ENCODE measurements at places on chromosomes 2 and 18.

DNA sequence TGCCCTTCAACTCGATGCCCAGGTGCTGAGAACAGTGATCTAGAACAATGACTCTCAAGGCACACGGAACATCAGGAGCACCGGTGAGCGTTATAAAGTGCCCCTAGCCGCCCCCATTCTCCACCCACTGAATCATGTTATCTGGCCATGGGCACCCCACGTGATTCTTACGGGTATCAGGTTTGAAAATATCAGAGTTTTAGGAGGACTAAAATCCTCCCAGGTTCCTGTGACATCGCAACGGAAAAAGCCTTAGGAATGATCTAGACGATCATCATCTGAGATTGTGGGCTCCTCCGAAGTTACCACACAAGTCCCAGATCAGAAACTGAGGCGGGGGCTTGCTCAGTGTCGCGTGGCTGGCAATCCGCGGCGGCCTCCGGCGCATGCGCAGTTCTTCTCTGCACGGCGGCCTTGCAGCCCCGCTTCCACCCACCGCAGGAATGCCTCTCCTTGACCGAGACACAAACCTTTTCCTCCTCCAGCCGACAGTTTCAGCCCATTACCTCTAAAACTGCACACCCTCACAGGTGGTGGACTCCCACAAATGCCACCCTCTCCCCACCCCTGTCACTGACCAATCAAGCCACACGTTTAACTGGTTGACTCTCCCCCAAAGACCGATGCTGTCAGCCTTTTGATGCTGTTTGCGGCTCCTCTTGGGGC, 5.8 kb upstream of the MRPL33 start:
- peak; percentile 16 for DNase-seq

- no peak for DNase-seq
These were observed 259.8 kb upstream of the HDAC4 start for GRCh38 chr2:239660390-239661230.

DNA sequence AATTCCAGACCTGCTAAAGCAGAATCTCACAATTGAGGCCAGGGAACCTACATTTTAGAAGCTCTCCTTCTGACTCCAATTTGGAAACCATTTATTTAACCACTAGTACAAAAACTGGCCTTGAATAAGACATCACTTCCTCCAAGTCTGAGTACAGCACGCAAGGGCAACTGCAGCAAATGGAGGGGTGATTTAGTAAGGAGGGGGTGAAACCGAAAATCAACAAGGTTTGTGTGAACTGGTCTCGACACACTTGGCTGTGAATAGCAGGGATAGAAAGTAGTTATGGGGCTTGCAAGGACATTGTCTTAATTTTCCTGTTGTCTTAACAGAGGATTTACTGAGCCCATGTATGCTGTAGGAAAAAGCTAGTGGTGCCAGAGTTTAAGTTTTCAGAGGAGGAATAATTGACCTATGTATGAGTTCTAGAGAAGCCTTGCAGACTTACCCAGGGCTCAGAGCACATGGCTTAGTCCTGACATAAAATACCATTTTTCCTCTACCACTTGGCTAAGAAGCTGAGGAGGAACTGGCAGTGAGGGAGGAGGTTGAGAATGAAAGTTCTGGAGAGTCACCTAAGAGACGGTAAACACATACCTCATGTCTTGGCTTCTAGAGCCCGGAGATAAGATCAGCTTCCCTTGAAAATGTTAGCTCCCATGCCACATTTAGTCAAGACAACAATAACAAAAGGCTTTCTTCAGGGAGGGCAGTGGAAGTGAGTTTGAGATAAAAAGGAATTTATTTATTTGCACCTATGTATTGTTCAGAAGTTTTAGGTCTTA, 114.8 kb downstream of the SMAD2 start:
- no peak for DNase-seq

DNA sequence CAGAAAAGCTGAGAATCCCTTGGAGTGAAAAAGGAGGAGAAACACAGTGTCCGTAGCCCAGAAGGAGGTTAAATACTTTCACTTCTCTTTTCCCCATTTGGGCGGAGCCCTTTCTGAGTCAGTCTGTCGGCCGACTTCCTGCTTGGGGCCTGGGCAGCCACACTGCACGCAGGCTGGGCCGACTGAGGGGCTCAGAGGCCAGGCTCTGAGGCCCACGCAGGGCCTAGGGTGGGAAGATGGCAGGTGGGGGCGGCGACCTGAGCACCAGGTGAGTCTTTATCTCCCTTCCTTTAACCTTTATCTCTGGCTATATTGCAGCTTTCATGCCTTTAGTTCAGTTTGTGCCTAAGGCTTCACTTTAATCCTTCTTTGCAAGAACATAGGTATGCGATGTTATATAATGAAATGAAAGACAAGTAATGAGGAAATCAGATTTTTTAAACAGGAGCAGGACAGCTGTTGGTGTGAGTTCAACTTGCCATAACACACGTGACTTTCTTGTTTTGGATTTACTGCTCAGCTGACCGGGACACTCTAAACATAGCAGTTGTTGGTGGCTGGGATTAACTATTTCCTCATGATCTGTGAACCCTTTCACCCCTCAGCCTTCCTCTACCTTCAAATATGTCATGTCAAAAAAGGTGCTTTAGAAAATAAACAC, at the start of gene SP100:
Gene SP100, plus strand, starts transcription at position 141 of the 661 bp plus-strand sequence. Its CDS starts 96 bp downstream, at position 237.
- DNase-seq = no peak

DNA sequence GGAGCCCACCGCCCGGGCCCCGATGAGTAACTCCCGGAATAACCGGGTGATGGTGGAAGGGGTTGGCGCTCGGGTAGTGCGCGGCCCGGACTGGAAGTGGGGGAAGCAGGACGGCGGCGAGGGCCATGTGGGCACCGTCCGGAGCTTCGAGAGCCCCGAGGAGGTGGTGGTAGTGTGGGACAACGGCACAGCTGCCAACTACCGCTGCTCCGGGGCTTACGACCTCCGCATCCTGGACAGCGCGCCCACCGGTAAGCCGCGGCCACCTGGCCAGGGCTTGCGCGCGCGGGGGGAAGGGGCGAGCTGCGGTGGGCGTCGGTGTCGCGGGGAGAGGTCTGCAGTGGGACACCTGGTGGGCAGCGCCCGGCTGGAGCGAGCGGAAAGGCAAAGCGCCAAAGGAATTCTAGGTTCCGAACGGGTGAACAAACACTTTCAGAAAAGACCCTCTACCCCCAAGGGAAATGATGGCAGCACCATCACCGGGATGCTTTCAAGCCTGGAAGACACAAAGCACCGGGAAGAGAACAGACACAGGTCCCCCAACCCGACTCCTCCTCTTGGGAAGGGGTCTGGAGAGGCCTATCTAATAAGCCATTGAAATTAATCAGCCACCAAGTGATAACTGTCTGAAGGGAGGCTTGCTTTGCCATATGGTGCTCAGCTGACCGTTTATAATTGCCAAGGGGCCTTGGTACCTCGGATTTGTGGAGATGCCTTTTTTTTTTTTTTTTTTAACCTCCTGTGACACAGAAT, 1.1 kb downstream of the MIB1 start:
- no peak for DNase-seq

DNA sequence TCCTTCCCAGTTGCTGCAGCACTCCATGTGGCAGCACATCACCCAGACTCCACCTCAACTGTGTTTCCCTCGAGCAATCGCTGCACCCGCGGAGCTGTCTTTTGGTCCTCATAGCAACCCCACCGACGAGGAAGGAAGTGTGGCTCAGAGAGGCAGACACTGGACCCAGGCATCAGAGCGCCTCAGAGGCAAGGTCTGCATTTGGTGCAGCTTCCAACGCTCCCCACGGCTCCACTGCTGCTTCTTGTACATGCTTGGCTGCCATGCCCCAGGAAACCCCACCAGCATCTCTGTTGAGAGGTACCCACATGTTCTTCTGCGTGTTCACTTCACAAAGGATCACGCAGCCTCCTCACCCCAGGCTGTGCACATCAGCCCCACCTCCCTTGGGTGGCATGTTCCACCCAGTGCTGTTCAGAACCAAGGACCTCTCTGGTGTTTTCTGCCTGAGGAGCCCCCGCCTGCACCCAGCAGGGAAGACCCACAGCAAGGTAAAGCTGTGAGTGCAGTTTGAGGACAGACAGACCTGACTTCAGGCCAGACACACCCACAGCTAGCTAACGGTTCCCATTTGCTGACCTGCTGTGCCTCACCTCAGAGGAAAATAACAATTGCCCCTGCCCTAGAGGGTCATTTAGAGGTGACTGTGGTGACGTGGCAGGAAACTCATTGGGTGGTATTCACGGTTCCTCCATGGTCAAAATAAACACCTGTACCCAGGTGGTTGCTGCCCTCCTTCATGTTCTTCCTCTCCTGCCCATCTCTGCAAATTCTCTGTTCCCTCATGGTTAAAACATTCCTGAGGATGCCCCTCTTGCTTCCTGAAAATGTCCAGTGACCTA, 326.3 kb upstream of the MYT1L start:
- DNase-seq = no peak

DNA sequence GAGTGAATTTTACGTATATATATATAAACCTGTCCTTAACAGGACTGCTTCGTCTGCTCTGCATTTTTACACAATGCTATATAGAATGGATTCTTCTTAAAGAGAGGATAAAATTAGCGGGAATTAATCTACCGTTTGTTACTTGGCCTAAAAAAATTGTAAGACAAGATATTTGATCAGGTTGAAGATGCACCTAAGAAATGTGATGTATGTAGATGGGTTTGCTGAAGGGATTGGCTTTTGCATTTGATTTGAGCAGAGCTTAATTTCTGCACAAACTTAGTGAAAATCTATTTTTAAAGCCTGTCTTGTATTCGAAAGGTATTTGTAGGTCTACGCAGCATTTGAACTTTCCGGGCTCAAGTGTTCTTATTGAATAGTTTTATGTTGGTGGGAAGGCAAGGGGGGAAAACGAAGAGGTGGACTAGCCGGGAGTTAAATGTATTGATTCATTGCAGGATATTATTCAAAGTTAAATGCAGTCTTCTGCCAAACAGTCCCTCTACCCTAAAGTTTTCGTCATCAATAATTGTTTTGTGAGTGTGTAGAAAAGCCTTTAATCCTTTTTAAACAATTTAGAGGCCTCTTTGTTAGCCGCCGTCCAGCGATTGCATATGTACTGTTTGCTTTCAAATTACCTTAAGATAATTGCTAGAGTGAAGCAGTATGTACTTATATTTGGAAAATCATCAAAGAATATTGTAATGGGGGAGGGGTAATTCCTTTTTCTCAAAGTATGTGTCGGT, 1.2 kb downstream of the PPP1CB start:
- DNase-seq = no peak

- DNase-seq = no peak
These were observed 989.9 kb downstream of the DCDC2C start for GRCh38 chr2:4693266-4693665.

DNA sequence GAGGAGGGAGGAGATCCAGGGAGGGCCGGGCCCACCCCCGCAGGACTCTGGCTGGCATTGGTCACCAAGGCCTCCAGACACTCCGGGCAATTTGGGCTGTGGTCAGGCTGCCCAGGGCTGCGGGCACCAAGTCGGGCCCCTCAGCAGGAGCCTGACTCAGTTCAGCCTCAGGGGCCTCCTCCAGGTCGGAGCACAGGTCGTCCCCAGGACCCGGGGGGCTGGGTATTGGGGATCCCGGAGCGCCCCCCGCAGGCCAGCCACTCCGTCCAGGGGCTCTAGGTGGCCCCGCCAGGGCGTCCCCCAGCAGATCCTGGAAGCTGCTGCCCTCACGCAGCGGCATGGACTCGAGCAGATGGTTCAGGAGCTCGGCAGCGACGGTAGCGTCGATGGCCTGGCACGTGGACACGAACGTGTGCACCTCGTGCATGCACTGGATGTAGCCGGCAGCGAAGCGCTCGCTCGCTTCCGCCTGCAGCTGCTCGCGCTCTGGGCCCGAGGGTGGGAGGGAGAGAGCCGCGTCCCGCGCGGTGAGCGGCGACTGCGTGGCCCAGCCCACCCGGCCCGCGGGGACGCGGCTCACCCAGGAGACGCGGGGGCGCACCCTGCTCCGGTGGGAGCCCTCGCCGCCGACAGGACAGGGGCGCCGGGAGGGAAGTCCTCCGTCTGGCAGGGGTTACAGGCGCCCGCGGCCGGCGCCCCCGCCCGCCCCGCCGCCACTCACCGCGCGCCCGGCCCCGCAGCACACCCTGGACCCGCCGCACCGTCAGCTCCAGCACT, 884 bp downstream of the HES6 start:
- DNase-seq = peak; percentile 78

GRCh38 chr2:177353187-177353478, 39.4 kb upstream of the AGPS start:
- DNase-seq = no peak

DNA sequence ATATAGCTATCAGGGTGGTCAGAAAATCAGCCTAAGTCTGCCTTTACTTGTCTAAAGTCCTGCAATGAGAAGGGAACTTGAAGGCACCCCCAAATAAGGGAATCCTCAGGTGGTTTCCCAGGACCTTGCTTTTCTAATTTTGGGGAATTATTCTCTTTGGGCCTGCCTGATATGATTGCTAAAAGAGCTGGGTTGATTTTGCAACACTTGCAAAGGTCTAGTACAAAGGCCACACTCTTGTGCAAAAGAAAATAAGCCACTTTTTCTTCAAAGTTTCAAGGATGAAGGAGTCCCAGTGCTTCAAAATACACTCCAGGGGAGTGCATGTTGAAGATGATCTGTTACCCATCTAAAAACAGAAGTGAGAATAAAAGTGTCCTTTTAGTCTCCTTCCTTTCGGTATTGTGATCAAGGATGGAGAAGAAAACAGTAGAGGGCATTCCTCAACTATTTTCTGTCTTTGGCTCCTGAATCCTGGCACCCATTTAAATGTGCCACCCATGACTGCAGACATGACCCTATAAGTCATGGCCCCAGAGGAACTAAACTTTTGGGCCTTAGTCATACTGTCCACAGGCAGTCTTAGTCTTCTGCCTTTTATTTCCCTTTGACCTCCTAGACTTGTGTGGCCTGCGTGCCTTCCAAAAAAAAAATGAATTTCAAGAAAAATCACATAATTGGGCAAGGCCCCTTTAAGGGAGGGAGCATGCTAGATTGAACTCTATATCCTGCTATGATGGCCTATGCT, 5.1 kb downstream of the SULT1C3 start:
- no peak for DNase-seq

DNA sequence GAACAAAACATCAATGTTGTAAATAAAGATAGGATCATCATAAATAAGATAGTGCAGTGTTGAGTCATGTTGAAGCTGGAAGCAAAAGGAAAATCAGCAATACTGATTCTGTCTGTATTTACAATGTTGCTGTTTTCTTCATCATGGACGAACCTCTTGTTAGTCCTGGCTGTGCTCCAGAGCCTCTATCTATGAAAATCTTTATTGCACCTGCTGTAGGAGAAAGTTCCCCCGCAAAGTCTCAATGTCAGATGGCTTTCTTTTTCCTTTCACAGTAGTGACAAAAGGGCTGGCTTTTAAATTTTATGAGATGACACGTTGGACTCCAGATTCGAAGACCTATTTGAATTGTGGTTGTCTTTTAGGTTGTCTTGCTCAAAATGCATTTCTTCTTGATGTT, 98.5 kb upstream of the LRRTM1 start:
- no peak for DNase-seq

DNA sequence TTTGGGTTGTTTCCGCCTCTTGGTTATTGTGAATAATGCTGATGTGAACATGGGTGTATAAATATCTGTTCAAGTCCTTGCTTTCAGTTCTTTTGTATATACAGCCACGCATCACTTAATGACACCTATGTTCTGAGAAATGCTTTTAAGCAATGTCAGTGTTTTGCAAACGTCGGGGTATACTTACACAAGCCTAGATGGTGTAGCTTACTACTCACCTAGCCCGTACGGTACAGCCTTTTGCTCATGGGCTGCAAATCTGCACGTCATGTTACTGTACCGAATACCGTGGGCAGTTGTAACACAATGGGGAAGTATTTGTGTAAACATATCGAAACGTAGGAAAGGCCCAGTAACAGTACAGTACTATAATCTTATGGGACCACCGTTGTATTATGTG, 12.4 kb downstream of the RALB start:
- peak; percentile 41 for DNase-seq
